ENCODE measurements at places on chromosomes 2 and 18.

DNA sequence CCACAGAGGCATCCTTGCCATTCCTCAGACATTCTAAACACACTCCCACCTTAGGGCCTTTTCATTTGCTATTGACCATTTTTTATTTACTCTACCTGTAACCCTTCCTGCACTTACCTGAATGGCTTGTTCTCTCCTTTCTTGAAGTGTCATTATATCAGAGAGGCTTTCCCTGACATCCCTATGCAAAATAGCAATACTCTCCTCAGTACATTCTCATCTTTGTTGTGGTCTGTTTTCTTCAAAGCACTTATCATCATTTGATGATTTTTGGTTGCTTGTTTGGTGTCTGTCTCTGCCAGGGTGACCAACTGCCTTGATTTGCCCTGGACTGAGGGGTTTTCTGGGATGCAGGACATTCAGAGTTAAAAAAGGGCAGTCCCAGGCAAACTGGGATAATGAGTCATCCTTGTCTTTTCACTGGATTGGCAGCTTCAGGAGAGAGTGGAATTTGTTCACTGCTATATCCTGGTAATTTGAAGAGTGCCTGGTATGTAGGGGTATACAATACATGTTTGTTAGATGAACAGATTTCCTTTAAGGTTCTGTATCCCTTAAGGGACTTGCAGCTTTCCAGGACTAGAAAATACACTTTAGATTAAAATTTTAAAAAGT is 102.4 kb downstream of the BABAM2 start:
- DNase-seq: no peak

DNA sequence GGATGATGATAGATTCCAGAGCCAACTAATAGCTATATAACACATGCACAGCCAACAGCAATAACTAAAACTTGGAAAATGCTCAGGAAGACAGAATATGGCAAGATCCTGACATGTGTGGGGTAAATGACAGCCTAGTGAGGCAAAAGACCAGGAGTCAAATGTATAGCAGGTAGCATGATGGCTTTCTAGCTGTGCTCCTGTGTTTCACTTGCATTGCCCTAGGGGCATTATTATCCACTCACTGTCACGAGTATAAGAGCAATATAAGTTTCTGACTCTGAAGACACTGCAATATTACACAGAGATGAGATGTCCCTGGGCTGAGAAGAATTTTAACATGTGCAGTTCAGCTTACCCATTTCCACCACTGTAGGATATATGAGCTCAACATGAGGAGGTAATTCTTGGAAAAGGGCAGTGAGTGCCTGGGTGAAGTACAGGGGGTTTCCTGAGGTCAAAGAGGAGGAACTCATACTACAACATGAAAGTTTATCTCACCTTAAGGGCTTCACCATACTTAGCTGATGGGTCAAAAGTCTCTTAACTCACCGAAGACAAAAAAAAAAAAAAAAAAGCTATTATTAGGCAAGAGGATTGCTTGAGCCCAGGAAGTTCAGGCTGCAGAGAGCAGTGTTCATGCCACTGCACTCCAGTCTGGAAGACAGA is 1385.6 kb upstream of the SLC39A10 start:
- no peak for DNase-seq

DNA sequence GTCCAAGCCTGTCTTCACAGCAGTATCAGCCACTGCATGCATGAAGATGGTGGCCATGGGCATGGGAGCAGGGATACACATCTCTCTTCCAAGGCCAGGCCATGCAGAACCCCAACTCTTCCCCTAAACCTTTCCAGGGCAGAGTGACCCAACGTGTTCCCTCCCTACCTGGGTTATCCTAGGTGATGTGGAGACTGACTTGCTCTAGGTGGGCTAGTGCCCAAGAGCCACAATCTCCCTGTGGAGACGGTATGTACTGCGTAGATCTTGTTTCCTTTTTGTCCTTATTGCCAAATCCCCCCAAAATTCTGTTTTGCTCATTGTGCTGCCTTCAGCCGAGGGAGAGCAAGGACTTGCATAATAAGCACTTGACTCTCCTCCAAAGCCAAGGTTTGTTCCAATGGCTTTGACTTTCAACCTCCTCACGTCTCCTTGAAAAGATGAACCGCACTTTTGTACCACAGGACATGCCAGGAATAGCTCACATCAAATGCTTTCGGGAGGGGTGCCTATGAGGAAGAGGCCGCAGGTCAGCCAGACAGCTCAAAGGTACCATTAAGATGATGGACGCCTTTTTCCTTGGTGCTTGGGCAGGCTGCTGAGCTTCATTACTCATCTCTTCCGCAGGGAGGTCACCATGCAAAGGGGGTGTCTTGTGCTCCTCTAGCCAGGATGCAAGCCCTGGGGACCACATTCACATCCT is 76.2 kb upstream of the GLI2 start:
- no peak for DNase-seq

DNA sequence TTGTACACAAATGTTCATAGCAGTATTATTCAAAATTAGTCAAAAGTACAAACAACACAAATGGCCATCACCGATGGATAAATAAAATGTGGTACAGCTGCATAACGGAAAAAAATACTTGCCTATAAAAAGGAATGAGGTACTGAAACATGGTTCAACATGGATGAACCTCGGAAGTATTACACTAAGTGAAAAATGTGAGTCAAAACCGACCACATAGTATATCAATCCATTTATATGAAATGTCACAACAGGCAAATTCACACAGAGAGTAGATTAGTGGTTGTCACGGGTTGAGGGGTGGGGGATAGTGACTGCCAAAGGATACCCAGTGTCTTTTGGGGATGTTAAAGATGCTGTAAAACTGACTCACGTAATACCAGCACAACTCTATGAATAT is 3.5 kb downstream of the SS18 start:
- no peak for DNase-seq

GRCh38 chr2:185567940-185568339 is 170.7 kb upstream of the FSIP2 start:
- DNase-seq: no peak

GRCh38 chr18:35862119-35862640 is 110.3 kb upstream of the RMP24 start:
- no peak for DNase-seq

GRCh38 chr2:98931596-98931995 is 4.4 kb downstream of the CRACDL start:
- DNase-seq: no peak

- peak; percentile 18 for DNase-seq
Measured at GRCh38 chr2:109275120-109276012, 146.4 kb downstream of the SH3RF3 start.

- DNase-seq: no peak
Measured at GRCh38 chr2:175206866-175207265, 25.4 kb upstream of the ATP5MC3 start.
